ENCODE measurements at places on chromosomes 5 and 9. TPM values are rescaled to one million over a fixed set of nuclear protein-coding genes. Genes with fewer than 3 reads are reported as not detected.

- H3K27me3 ChIP-seq, result peaks cover 3% of the 10 kb centered on the region
- peaks cover 4% of the 10 kb centered on the region for H3K36me3 ChIP-seq
- no peak for DNase-seq
- no peak overlapping the region for H3K27ac ChIP-seq
These were observed 134.0 kb downstream of the DMRT2 start for GRCh38 chr9:1184146-1184545.

DNA sequence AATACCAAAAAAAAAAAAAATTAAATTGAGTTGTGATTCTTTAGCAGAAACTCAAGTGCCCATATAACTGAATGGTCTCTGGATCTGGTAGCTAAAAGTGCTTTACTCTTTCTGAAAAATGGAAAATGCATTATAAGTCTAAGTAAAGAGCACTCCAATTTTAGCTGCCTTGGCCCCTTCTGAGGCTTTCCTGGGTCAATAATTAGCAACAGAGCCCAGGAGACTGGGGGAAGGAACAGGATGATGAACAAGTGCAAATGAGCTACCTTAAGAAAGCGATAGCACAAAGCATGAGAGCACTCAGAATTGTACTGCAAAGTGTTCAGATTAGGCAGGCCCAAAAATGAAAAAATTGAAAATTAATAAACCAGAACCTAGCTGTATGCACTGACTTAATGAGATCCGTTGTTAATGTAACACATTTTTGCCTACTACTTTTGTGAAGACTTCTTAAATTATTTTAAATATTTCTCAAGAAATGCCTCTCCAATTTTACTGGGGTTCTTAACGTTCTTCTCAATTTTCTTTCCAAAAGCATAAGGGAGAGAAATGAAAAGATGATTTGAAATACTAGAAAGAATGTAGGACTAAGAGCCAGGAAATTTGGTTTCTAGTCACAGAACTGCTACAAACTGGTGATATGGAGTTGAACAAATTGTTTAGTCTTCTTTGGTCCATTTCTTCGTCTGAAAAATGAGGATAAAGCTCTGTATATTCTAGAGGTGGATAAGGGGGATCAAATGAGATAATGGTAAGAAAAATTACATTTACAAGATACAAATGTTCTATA is 566.1 kb downstream of the PDE4D start:
- peak overlapping the region; percentile 87 for H3K27ac ChIP-seq
- H3K27me3 ChIP-seq, result no peaks in the 10 kb centered on the region
- H3K4me3 ChIP-seq, result no peak overlapping the region
- no peak for DNase-seq

GRCh38 chr5:2997179-2997578 is 245.7 kb upstream of the IRX2 start:
- no peak overlapping the region for H3K4me3 ChIP-seq
- peaks cover 8% of the 10 kb centered on the region for H3K4me1 ChIP-seq
- peaks cover 5% of the 10 kb centered on the region for H3K27me3 ChIP-seq
- H3K36me3 ChIP-seq, result no peaks in the 10 kb centered on the region

- H3K4me3 ChIP-seq, result no peak overlapping the region
- H3K27me3 ChIP-seq, result peaks cover 6% of the 10 kb centered on the region
- H3K4me1 ChIP-seq, result no peaks in the 10 kb centered on the region
These were observed 11.3 kb upstream of the TIMD4 start for GRCh38 chr5:156974328-156974727.

- peaks cover 44% of the 10 kb centered on the region for H3K4me1 ChIP-seq
- no peak overlapping the region for H3K4me3 ChIP-seq
- H3K27ac ChIP-seq, result peak overlapping the region; percentile 13
- no peaks in the 10 kb centered on the region for H3K36me3 ChIP-seq
These were observed 117.2 kb downstream of the APBA1 start for GRCh38 chr9:69554945-69555344.

DNA sequence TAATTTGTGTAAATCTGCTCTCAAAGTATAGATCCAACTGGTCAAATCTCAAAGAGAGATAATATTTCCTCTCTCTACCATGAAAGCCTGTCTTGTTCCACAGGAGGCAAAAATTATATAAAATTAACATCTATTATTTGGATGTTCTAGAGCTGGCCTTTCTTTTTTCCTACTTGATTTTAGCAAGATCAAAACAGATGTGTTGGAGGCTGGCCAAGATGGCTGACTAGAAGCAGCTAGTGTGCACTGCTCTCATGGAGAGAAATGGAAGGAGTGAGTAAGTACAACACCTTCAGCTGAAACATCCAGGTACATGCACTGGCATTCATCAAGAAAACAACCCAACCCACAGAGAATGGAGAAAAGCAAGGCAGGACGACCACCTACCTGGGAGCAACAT is 298.6 kb upstream of the SLC24A2 start:
- H3K4me1 ChIP-seq, result no peaks in the 10 kb centered on the region
- no peak overlapping the region for H3K4me3 ChIP-seq
- DNase-seq, result no peak

GRCh38 chr5:60945813-60946187 is 795 bp downstream of the NDUFAF2 start:
- no peaks in the 10 kb centered on the region for H3K27me3 ChIP-seq
- H3K36me3 ChIP-seq, result peaks cover 7% of the 10 kb centered on the region
- no peak overlapping the region for H3K4me3 ChIP-seq
- peak overlapping the region; percentile 93 for H3K27ac ChIP-seq

DNA sequence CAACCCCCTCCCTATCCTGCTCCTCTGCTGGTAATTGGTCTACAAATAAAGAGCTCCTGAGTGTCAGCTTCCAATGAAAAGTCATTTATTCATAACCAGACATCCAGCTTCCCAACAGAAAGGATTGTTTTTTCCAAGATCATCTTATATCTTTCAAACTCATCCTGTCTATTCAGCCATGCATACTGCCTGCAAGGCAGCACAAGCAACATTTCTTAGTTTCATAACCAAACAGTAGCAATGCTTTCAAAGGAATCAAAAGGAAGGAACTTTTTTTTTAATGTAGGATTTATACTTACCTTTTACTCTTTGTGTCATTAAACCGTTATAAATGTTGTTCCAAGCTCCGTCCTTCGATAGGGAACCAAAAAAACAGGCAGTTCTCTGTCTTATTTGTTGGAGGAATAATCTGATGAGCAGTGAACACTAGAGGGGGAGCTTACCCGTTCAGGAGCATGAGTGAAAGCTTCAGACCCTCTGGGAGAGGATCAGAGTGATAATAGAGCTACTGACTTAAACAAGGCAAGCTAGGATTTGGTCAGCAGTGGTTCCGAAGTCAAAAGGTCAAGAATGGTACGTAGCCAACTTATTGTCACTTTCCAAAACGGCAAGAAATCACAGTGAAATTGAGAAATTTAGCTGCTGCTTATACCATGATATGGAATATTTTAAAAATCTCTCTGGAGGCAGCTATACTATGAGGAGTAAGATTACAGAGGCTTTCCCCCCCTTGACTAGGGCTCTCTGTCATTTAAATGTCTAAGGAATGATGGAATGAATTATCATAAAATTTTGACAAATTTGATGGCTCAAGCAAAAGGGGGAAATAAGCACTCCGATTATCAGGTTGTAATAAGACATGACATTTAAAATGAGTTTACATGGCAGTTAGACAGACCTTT is 892.9 kb downstream of the NR2F1-AS1 start:
- DNase-seq, result no peak
- H3K4me1 ChIP-seq, result peaks cover 27% of the 10 kb centered on the region
- peak overlapping the region; percentile 44 for H3K27ac ChIP-seq
- peak overlapping the region; percentile 15 for H3K4me3 ChIP-seq
- H3K36me3 ChIP-seq, result peaks cover 6% of the 10 kb centered on the region
- H3K27me3 ChIP-seq, result no peaks in the 10 kb centered on the region

GRCh38 chr9:111076519-111076918 is 38.2 kb upstream of the LPAR1 start:
- H3K4me1 ChIP-seq, result no peaks in the 10 kb centered on the region
- DNase-seq, result no peak
- H3K27me3 ChIP-seq, result no peaks in the 10 kb centered on the region
- no peak overlapping the region for H3K4me3 ChIP-seq

GRCh38 chr5:4053136-4053535 is 457.5 kb downstream of the IRX1 start:
- peaks cover 1% of the 10 kb centered on the region for H3K27me3 ChIP-seq
- no peak overlapping the region for H3K4me3 ChIP-seq
- no peaks in the 10 kb centered on the region for H3K4me1 ChIP-seq
- H3K36me3 ChIP-seq, result peaks cover 2% of the 10 kb centered on the region

GRCh38 chr5:3836528-3836927 is 240.9 kb downstream of the IRX1 start:
- H3K27ac ChIP-seq, result peak overlapping the region; percentile 21
- DNase-seq, result no peak
- H3K36me3 ChIP-seq, result no peaks in the 10 kb centered on the region
- no peak overlapping the region for H3K4me3 ChIP-seq
- no peaks in the 10 kb centered on the region for H3K27me3 ChIP-seq

DNA sequence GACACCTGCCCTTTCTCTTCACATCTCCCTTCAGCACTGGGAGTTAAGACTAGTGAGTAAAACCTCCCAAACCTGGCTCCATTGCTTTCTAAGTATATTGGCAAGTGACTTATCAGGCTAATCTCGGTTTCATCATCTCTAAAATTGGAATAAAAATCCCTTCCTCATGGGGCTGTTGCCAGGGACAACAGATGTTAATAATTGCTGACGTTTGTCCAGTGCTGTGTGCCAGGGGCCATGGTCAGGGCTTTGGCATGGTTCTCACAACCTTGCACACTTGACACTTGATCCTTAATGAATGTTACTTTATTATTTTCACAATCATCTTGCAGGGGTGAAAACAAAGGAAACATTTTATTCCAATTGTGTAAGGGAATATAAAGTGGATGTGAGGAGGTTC is 1262.0 kb upstream of the WWC1 start:
- H3K27me3 ChIP-seq, result peaks cover 3% of the 10 kb centered on the region
- H3K4me1 ChIP-seq, result peaks cover 10% of the 10 kb centered on the region
- H3K36me3 ChIP-seq, result no peaks in the 10 kb centered on the region

DRD1 gene
- total RNA-seq, result 0.40 TPM

OBP2B gene
- total RNA-seq, result not detected

PCDHB3 gene
- 21.6 TPM for total RNA-seq

MYMK gene
- total RNA-seq, result not detected
